ENCODE measurements at places on chromosomes 7 and 10.

- no peak for DNase-seq
Measured at GRCh38 chr10:82150123-82150900, 275.3 kb downstream of the NRG3 start.

- no peak for DNase-seq
Measured at GRCh38 chr10:1195828-1196227, 139.6 kb downstream of the WDR37 start.

GRCh38 chr10:100021322-100021721 lies 11.6 kb upstream of the DNMBP start:
- no peak for DNase-seq

GRCh38 chr10:636769-637168 lies 52.7 kb downstream of the DIP2C start:
- DNase-seq: no peak

GRCh38 chr10:114615600-114616007 lies 42.5 kb downstream of the ABLIM1 start:
- no peak for DNase-seq

GRCh38 chr7:134908289-134908688 lies 78.0 kb upstream of the AGBL3 start:
- DNase-seq: no peak

GRCh38 chr10:43482319-43483078 lies 45.6 kb downstream of the ZNF487 start:
- no peak for DNase-seq

DNA sequence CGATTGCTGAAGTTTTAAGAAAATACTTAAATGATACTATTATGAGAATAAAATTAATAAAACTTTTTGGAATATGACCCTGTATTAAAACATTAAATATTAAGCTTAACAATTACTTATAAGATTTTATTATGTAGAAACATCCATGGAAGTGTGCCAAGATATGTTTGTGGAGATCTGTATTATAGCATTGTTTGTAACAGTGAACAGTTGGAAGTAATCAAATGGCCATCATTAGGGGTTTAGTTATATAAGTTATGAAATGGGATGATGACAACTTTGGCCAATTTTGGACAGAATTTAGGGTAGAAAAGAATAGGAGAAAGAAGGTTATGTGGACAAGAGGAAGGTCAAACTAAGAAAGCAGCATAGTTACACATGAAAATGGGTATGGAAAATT lies 88.0 kb downstream of the AKAP9 start:
- no peak for DNase-seq

- no peak for DNase-seq
Measured at GRCh38 chr10:70371846-70372245, 10.6 kb downstream of the LRRC20 start.

GRCh38 chr10:26475386-26475785 lies 37.2 kb downstream of the APBB1IP start:
- DNase-seq: no peak

- DNase-seq: no peak
Measured at GRCh38 chr7:128115336-128115820, 84.1 kb upstream of the LRRC4 start.

DNA sequence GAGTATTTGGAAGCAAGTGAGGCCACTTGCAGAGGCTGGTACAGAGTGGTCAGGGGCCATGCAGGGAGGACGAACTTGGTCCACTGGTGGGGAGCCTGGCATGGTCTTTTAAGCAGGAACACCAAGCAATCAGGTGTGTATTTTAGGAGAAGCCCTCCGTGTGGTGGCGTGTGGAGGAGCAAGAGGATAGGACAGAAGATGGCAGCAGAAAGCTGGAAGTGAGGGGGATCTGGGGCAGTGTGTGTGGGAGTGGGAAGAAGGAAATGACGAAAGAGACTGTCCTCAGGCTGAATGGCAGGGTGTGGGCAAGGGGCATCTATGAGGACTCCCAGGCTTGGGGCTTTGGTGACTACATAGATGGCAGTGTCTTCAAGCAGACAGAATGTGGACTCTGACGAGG lies 51.2 kb downstream of the TEX36 start:
- DNase-seq: no peak

DNA sequence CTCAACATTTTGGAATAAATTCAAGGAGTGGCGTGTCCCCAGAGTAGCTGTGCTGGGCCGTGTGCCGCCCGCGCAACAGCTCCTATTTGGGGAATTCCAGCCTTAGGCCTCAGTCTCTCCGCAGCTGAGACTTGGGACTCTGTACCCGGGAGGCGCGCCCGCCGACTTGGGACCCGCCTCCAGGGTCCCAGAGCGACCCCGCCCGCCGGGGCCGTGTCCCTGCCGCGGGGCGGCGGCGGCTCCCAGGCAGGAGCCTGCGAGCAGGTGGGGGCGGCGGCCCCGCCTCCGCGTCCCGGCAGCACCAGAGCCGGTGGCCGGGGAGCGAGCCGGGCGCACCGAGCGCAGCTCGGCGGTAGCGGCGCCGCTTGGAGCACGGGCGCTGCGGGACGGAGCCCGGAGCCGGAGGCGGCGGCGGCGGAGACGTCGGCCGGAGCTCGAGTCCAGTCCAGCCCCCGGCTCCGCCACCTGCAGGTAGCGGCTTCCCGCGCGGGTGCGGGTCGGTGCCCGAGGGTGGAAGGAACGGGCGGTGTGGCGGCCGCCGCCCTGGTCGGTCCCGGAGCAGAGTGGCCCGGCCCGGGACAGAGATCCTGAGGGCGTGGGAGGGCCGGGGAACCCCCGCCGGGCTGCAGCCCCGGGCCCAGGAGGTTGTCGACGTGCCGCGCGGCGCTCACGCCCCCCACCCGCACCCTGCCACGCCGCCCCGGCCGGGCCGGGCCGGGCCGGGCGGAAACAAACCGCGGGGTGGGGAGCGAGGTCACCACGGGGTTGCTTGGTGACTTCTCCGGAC lies at the start of gene WIPF3:
TSS of gene WIPF3 (plus strand) at position 301 of the 787 bp plus-strand sequence. CDS start 28,217 bp downstream, outside the sequence.
- DNase-seq: no peak

GRCh38 chr7:130804220-130804619 lies 70.2 kb upstream of the KLF14 start:
- no peak for DNase-seq

DNA sequence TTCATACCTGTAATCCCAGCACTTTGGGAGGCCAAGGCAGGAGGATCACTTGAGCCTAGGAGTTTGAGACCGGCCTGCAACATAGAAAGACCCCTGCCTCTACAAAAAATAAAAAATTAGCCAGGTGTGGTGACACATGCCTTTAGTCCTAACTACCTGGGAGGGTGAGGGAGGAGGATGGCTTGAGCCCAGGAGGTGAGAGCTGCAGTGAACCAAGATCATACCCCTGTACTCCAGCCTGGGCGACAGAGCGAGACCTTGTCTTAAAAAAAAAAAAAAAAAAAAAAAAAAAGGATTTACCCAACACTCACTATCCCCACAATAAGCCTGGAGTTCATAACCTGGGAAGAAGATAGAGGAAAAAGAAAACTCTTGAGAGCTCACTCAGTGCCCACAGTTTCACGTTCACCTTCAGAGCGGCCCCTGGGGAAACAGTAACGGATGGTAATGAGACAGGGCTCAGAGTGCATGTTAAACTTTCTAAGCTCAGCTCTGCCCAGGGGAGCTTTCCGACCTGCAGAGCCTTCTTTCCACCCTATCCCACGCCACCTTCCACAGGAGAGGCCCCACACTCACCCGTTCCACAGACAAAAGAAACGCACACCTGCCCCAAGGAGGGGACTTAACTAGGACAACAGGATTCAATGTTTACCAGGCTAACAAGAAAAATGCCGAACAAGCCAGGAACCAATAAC lies 259.8 kb upstream of the KLF14 start:
- no peak for DNase-seq

DNA sequence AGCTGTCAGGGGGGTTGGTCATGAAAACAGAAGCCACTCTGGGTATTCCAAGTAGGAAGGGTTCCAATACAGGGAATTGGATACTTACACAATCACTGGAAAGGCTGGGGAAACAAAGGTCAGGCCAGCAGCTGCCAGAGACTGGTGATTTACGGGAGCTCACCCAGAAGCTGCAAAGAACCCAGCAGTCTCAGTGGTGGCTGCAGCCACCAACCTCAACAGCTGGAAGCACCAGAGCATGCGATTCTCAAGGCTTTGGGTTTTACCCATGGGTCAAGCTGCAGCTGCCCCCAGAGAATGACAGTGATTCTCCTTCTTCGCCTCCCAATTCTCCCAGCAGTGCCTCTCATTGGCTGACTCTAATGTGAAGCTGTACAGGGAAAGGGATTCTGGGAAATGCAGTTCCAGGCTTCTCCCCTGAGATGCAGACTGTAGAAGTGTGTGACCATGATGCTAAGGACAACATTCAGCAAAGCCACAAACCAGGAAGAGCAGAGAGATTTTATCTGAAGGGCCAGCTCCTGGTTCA lies 107.2 kb upstream of the TCF7L2 start:
- DNase-seq: no peak
